ENCODE measurements at places on chromosomes 12 and 14. TPM values are rescaled to one million over a fixed set of nuclear protein-coding genes. Genes with fewer than 3 reads are reported as not detected.

The CLEC9A gene
- 0.30 TPM for total RNA-seq

The CLIP1 gene
- 78.2 TPM for total RNA-seq

The LETMD1 gene
- 69.6 TPM for total RNA-seq

The PTPRR gene
- total RNA-seq = 1.4 TPM

The OTX2 gene
- total RNA-seq = not detected

The EEA1 gene
- 33.5 TPM for total RNA-seq

The RND1 gene
- 5.9 TPM for total RNA-seq

The CCDC177 gene
- total RNA-seq = not detected

DNA sequence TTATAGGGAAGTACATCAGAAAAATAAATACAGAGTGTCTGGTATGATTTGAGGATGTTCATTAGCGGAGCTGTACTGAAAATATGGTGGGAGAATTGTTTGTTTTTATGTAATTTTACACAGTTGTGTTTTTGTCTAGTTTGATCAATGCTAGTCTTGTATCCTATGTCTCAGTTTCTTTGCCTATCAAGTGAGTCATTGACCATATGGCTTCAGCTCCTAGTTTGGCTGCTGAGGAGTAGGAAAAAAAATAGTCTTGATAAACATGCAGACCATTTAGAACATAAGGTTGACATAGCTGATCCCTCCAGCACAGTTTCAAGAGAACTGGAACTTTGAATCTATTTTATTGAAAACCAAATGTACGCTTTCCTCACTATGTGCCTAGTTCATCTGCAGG lies 1292.1 kb upstream of the FLRT2 start:
- no peak for DNase-seq

DNA sequence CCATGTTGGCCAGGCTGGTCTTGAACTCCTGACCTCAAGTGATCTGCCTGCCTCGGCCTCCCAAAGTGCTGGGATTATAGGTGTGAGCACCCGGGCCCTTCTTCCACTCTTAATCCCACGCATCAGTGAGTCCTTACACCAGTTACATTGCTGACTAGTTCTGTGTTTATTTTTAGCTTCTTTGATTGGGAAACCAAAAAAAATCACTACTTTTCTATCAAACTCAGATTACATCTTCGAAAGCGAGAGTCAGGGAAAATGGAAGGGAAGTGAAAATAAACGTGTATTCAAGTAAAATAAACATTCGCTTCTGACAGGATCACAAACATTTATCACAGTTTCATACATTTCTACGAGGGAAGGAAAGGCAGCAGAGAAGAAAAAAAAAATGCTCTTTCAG lies 32.2 kb downstream of the FGD6 start:
- no peak for DNase-seq

DNA sequence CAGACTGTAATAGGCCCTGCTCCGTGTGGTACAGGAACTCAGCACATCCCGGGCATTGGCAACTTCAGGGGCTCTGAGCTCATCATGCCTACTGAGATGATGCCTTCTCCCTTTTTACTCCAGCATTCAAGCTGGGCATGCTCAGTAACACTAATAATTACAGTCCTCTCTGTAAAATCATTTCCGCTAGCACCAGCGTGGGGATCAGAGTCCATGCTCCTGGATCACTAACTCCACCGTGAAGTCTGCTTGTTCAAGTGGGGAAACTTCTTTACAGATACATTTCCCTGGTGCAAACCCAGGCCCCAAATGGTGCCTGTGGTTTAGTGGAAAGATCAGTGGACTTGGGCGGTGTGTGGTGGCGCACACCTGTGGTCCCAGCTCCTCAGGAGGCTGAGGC lies 16.7 kb downstream of the CLSTN3 start:
- DNase-seq = no peak

- DNase-seq = no peak
These were observed 548.6 kb upstream of the TBX3 start for GRCh38 chr12:115232455-115233156.

DNA sequence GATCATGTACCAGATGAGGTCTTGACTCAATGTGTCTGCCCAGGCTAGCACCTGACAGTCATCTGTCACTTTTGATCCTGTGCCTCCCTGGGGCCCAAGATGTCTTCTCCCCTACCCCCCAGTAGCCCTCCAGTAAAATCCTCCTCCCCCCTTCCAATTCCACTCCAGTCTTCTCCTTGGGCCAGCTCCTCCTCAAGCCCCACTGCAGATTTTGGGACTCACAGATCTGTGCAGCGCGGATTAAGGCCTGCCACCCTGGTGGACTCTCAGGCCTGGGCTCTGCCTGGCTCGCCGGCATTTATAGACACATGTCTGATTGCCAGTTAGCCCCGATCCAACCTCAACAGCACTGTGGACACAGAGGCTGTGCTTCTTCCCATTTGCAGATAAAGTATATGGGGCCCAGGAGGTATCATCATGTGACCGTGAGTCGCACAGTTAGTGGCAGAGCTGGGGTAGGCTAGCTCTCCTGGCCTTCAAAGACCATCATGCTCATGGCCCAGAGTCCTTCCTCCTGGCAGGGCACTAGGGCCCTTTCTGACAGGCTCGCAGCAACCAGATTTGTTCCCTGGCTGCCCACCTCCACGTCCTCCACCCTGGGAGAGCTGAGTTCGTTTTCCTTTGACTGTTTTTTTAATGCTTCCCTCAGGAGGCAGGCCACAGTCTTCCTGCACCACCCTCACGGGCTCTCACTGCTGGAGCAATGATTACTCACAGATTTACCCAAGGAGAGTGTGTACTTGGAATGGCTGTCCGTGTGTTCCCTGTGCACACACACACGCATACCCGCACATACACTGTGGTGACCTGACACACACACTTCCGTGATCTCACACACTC lies 98.3 kb upstream of the DIO3 start:
- no peak for DNase-seq

- peak; percentile 28 for DNase-seq
These were observed 55.9 kb upstream of the GPR68 start for GRCh38 chr14:91300283-91300895.

DNA sequence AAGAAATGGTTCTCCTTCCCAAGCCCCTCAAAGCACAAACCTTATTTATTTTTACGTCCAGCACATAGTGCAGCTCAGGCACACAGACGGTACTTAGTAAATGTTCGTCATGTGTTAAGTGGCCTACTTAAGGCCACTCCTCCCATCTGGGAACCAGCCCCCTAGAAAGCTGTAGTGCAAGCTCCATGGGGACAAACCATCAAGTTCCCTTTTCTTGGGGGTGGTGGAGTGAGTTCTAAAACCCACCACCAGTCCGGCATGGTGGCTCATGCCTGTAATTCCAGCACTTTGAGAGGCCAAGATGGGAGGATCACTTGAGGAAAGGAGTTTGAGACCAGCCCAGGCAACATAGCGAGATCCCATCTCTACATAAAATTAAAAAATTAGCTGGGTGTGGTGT lies 49.4 kb downstream of the PITPNM2 start:
- no peak for DNase-seq

- DNase-seq = no peak
These were observed 686 bp downstream of the MCRS1 start for GRCh38 chr12:49567302-49567610.

- DNase-seq = no peak
These were observed 6.5 kb downstream of the TMBIM4 start for GRCh38 chr12:66163289-66163688.

- DNase-seq = peak; percentile 50
These were observed 127.1 kb downstream of the FIGNL2 start for GRCh38 chr12:51721282-51721940.

DNA sequence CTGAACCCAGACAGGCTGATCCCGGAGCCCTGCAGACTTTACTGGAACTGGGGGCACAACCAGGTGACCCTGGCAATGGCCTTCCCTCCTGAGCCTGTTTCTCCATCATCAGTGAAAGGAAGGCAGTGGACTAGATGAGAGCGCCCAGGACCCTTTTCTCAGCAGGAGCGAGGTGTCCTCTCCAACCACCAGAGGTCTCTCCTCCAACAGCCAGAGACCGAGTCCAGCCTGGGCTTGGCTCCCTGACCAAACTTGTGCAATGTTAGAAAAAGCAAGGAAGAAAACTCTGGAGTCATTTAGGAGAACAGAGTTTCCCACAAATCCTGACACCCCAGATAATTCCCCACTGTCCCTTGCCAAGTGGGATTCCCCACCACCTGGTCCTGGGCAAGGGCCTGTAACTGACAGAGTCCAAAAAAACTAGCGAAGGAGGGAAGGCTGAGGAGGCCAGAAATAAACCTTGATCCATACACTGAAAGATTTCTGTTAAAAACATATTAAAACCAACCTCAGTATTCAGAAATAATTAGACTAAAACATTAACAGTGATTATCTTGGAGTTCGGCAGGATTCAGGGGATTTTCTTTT lies 9.0 kb downstream of the RPS6KL1 start:
- DNase-seq = no peak

All from lower lobe of right lung (tissue), 2 donors.